Upper lobe of left lung (tissue), 6 donors: ENCODE measurements at places on chromosomes 5 and 9. TPM values are rescaled to one million over a fixed set of nuclear protein-coding genes. Genes with fewer than 3 reads are reported as not detected.

FGF1 gene
- 0.63 TPM for total RNA-seq

PCDHGA7 gene
- 3.8 TPM for total RNA-seq

SHB gene
- total RNA-seq: 35.1 TPM

DOCK8 gene
- 83.9 TPM for total RNA-seq

LEAP2 gene
- 1.1 TPM for total RNA-seq

CATSPER3 gene
- total RNA-seq: 0.67 TPM

MTMR12 gene
- total RNA-seq: 47.4 TPM

THBS4 gene
- not detected for total RNA-seq

ORM2 gene
- total RNA-seq: 5.5 TPM

ADGRD2 gene
- not detected for total RNA-seq

ANKRD34B gene
- total RNA-seq: not detected

SELENOP gene
- 525 TPM for total RNA-seq

NR4A3 gene
- 10.8 TPM for total RNA-seq
